ENCODE measurements at places on chromosomes 3 and 15.

- DNase-seq, result no peak
These were observed 499 bp downstream of the RABL3 start for GRCh38 chr3:120741837-120742197.

DNA sequence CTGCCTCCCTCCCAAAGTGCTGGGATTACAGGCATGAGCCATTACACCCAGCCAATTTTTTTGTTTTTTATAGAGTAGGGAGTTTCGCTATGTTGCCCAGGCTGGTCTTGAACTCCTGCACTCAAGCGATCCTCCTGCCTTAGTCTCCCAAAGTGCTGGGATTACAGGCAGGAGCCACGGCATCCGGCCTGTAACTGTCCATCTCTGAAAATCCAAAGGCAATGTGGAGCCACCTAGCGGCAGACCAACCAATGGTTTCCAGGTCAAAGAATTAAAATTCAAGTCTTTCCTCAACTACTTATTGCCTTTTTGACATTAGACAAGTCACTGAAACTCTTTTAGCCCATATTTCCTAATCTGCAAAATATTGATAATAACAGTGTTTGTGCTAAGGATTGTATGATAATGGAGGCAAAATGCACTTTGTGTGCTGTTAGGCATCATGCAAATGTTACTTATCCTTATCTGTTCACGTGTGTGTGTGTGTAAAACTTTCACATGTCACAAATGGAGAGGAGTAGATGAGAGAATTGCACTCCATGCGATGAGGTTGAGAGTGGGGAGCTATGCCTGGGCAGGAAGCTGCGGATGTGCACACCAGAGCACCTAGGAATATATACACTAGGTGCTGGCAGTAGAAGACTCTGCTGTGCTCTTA, 48.7 kb downstream of the COL8A1 start:
- no peak for DNase-seq

DNA sequence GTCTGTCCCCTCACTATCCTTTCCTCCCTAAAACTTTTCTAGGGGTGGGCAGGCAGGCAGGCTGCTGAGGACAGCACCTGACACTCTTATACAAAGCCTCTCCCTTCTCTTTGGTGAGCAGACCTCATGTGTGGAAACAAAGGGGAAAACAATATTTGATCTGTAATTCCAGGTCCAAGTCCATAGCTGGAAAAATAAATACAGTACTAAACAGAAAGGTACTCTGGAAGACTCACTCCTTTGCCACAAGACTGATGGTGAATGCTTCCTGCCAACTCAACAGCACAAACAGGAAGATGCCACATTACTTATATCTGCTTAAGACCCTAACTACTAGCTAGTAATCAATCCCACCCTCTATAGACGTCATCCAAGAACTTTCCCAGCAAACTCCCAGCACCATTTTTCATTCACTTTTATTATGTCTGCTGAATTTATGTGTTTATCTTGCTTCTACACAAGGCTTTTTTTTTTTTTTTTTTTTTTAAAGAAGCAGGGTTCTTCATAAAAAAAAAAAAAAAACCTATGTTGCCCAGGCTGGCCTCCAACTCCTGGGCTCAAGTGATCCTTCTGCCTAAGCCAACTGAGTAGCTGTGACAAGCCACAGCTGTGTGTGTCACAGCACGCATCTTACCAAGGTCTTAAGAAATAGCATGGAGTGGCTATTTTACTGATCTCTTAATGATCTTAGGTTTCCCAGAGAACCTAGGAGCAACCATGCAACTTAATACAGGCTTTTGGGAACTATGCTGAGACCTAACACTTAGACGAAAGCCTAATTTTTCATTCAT, 44.2 kb upstream of the CSPG5 start:
- DNase-seq, result no peak

DNA sequence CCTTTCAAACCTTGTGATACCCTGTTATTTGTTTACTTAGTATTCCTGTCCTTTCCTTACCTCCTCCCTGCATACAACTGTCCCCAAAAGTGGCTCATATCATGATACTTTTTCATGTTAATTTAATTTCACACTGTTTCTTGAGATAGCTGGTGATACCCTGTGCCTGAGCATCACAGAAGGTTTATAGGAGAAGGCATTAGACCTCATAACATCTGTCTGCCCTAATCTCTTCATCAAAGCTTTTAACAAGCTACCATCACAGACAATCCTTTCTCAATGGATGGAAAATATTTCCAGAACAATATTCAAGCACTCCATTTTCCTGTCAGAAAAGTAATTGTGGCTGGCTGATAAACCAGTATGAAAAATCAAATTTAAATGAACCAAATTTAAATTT, 81.6 kb downstream of the SSR3 start:
- DNase-seq, result no peak

- no peak for DNase-seq
These were observed 15.9 kb upstream of the SMAD3 start for GRCh38 chr15:67049351-67050044.

DNA sequence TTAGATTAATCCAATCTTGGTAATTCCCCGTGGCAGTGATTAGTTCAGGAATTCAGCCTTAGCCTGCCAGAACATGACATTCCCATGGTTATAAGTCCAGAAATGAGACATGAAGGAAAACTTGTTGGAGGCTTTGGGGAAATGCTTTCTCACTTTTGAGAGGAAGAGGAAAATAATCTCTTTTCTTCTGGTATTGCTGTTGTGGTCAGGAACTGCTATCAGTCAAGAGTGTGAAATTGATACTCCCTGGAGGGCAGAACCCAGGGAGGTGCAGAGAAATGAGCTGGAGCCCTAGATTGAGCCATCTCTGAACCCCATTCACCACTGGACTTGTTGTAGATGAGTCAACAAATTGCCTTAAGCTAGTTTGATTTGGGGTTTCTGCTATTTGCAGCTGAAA, 38.6 kb upstream of the APH1B start:
- DNase-seq, result no peak

Measured in stimulated activated CD8-positive, alpha-beta memory T cell treated with anti-CD3 and anti-CD28 coated beads, Interleukin-7, amount 100 ng/mL, for 4 hours (primary cell).